ENCODE measurements at places on chromosomes 2 and 18.

DNA sequence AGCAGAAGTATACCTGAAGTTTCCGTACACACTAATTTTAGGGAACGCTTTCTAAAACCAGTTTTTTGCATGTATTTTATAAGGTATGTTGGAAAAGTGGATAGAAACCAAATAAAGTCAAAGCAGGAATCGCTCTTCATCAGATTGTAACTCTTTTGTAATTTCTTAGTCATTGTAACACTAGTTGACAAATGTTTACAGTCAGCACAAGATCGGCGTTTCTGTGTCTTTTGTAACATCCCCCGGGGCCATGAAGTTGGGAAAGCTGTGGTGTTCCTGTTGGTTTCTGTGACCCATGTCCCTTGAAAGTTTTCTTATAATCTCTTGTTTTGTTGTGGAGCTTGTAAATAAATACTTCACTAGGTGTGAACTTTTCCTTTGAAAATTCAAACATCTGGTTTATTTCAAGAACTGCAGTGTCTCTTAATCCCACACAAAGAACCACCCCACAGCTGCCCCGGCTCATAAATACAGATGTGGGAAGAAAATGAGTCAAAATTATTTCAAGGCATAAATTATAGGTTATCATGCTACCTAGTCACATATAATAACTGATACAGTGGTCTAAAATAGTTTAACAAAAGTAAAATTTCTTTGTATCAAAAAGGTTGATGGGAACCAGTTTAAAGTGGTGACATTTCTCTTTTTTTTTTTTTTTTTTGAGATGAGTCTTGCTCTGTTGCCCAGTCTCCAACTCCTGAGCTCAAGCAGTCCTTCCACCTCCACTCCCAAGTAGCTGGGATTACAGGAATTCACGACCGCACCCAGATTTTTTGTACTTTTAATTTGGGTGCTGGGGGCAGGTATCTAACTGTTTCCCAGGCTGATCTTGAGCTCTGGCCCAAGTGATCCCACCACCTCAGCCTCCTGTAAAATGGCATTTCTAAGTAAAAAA lies 751 bp upstream of the NMI start:
- DNase-seq, result no peak

DNA sequence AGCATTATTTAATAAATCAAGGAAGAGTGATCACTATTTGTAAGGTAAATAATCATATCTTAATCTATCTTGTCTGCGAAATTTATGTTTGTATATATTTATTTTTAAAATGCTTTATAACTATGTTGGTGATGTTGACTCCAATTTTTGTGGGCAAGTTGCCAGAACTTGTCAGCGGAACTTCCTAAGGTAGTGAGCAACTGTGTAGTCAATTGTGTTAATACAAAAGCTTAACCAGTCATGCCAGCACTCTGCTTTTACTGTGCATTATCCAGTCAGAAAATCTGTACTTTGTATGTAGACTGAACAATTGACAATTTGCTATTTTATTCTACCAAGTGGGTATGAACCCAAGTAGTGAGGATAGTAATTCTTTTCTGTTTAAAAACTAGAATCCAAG lies 61.9 kb upstream of the RND3 start:
- no peak for DNase-seq

GRCh38 chr2:160299540-160299939 lies 99.5 kb upstream of the ITGB6 start:
- DNase-seq, result no peak

DNA sequence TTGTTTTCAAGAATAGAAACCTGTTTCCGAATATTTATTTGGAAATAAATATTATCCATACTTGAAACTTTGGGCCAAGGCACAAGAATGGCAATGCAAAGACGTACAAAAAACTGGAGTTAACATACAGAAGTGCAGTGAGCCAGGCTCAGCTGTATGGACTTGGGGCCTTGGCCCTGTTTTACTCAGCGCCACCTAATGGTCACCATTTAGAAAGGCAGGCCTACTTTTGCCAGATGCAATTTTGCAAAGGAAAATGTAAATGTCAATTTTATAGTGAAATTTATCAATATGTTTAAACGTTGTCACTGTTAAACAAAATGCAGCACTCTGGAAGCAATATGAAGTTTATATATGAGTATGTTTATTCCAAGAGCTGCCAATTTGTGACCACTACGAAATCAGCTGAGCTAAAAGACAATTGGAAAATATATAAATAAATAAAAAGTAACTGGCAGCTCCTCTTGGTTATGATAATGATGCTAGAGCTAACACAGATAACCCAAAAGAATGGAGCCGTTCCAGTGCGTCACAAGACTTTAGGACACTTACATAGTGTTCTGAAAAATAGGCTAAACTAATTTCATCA lies 155.0 kb downstream of the ARHGAP15 start:
- peak; percentile 15 for DNase-seq

DNA sequence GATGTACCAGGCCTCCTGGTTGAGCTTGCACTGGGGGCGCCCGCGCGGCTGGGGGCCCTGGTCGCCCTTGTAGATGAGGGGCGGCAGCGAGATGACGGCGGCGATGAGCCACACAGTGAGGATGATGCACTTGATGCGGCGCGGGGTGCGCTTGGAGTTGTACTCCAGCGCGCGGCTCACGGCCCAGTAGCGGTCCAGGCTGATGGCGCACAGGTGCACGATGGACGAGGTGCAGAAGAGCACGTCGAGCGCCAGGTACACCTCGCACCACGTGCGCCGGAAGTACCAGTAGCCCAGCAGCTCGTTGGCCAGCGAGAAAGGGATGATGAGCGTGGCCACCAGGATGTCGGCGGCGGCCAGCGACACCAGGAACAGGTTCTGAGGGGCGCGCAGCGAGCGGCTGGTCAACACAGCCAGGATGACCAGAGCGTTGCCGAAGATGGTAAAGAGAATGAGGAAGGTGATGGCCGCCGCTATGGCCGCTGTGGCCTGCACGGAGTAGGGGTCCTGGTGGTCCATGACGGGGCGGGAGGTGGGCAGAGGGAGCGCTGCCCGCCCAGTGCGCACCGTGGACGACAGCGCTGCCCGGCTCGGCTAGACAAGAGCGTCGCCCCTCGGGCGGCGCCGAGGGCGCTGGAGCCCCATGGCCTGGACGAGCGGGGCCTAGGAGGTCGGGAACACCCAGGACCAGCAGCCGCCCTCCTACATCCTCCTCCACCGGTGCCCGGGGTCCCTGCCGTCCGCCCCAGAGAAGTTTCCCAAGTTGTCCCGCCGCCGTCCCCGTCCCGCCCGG lies 544 bp downstream of the ADRA2B start:
- no peak for DNase-seq

- DNase-seq, result no peak
Measured at GRCh38 chr18:63192126-63192884, 127.3 kb downstream of the BCL2 start.

DNA sequence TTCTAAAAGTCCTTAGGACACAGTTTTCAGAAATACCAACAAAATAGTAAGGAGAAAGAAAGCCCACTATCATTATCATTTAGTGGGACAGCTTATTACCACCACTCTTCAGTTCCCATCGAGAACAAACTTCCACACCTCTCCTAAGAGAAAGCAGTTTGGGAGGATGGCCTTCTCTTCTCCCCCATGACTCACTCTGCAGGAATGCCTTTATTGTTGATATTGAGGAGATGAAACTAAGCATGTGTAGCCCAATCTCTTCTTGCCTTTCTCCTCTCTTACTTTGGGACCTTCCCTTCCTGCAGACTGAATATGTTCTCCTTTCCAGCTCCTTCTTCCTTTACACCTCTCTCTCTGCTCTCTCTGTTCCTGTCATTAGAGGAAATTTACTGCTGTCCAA lies 30.0 kb upstream of the ERMN start:
- DNase-seq, result no peak

DNA sequence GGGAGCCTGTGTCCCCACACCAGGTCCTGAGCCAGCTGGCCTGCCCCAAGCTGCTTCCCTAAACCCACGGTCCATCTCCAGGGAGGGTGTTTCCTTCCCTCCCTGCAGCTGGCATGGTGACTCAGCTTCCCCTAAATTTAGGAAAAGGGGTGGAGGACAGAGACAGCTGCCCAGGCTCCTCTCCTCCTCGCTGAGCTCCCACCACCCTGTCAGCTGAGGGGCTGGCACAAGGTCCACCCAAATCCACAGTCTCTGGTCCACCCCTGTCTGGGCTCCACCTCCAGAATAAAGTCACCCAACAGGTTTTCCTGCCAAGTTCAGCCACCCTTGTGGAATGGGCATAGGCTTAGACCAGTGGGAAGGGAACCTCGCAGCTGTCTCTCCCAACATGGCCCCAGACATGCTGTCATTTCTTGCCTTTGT lies 156.5 kb downstream of the TNS1 start:
- DNase-seq, result no peak

DNA sequence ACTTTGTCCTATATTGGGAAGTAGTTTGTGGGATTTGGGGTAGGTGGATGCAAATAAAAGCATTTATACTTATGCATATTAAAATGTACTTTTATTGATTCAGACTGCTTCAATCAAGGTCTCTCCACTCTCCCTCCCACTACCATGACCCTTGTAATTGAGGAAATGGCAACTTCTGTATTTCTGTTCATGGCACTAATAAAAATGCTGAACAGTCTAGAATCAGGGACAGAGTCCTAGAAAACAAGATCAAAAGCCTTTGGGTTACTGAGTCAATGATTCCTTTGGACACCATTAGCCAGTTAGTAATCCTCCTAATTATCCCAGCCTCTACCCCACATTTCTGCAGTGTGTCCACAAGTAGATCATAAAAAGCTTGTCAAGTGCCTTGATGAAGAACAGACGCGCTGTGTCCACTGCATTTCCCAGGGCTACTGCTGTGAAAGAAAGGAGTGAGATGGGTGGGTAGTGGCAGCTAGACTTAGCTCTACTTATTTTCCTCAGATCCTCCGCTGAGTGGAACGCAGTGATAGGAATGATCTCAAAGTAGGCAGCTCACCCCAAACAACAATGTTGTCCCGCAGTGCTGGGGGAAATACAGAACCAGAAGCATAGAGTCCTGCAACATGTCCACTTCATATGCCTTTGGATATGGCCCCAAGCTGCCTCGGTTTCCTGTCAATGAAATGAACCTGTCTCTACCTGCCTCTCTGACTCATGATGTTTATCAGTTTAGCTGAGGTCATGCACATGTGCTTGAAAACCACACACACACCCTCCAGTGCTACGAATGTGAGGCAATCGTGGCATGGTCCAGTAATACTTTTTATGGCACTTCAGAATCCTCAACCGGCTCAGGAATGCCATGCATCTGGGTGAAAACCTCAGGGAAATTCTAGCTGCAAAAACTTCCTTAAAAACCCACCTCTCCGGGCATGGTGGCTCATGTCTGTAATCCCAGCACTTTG lies 115.5 kb downstream of the COL6A3 start:
- peak; percentile 56 for DNase-seq

GRCh38 chr2:60627412-60627811 lies 74.0 kb upstream of the BCL11A start:
- no peak for DNase-seq

GRCh38 chr18:59912007-59912550 lies 12.3 kb downstream of the PMAIP1 start:
- DNase-seq, result no peak

GRCh38 chr2:46329803-46330775 lies 32.9 kb downstream of the EPAS1 start:
- peak; percentile 83 for DNase-seq

DNA sequence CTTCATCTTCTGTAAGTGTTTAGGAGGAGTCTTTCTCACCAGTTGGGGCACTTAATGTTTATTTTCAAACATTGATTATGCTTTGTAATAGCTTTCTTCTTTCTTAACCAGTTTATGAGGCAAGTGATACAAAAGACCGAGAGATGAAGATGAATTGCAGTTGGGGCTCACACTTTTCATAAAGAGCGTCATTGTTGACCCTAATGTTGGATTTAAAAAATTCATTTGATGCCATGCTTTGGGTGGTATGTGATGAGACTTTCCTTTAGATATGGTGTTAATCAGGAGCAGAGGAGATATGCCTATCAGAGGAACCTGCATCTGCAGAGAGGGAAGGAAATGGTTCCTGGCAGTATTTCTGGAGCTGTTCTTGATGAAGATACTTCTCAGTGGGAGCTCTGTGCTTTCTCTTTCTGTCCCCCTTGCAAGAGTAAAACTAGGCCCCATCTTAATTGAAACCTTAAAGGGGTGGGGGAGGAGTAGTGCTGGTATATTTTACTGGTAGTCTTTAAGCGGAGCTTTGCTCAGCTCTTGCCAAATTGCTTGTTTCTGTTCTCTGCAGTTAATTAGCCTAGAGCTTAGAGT lies 2.3 kb downstream of the EML4 start:
- DNase-seq, result no peak

- no peak for DNase-seq
Measured at GRCh38 chr18:6860804-6861448, 131.4 kb downstream of the ARHGAP28 start.

GRCh38 chr2:52498077-52498750 lies 1269.4 kb upstream of the CHAC2 start:
- no peak for DNase-seq

Measured in kidney glomerular epithelial cell (primary cell).